ACHN (cell line): ENCODE measurements at places on chromosomes 3 and 15.

DNA sequence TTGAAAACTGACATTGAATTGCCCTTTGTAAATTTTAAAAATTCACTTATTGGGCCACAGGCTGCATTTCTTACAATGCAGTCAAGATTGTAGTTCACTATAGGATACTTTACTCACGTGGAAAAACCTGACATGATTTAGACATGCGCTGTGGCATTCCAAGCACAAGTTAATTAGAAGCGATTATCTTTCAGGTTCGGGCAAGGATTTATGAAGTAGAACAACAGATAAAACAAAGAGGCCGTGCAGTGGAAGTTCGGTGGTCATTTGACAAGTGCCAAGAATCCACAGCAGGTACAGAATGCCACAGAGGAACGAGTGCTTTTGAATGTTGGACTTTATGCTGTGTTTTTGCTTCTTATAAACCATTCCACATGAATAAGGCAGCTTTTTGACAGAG lies 37.8 kb downstream of the GPR171 start:
- DNase-seq = no peak

DNA sequence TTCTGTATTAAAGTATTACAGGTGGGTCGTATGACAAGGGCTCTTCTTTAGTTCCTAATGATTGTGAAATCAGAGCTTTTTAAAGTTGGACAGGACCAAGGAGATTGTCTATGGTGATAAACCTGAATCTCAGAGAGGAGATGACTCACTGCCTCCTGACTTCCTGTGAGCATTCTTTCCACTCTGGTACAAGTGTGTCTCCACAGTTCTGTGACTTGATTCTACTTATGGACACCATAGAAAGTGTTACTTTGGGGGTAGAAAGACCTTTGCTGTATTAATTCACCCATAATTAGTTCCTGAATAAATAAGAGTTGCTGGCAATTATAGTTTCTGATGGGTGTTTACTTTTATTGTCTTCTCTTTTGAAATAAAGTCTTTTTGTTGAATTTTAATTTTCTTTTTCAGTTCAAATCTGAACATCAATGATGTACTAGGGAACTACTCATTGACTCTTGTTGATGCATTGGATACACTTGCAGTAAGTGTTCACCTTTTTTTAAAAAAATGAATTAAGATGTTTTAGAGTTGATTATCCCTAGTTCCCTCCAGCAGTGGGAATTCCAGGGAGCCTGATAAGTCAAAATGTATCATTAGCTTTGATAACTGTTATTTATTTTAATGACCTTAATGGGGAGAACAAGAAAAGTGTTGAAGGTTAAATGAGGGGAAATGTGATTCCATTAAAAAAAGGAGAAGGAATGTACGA lies 7.4 kb downstream of the EDEM1 start:
- DNase-seq = peak; percentile 81

DNA sequence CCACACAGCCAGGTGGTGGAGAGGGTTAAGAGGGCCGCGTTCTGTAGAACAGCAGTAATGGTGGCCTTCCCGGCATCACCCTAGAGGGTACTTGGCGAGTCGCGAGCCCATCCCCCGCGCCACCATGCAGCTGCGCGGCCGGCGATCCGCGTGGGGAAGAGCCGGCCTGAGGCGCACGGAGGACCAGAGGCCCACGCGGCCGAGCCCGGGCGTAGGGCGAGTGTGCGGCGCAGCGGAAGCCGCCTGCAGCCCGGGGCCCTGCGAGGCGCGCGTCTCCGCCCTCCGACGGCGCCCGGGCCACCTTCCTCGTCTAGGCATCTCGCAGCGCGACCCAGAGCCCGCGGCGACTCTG lies 423 bp downstream of the TKT start:
- peak; percentile 8 for DNase-seq

- DNase-seq = peak; percentile 35
Observed at GRCh38 chr3:57757642-57758297, 1.7 kb downstream of the SLMAP start.

DNA sequence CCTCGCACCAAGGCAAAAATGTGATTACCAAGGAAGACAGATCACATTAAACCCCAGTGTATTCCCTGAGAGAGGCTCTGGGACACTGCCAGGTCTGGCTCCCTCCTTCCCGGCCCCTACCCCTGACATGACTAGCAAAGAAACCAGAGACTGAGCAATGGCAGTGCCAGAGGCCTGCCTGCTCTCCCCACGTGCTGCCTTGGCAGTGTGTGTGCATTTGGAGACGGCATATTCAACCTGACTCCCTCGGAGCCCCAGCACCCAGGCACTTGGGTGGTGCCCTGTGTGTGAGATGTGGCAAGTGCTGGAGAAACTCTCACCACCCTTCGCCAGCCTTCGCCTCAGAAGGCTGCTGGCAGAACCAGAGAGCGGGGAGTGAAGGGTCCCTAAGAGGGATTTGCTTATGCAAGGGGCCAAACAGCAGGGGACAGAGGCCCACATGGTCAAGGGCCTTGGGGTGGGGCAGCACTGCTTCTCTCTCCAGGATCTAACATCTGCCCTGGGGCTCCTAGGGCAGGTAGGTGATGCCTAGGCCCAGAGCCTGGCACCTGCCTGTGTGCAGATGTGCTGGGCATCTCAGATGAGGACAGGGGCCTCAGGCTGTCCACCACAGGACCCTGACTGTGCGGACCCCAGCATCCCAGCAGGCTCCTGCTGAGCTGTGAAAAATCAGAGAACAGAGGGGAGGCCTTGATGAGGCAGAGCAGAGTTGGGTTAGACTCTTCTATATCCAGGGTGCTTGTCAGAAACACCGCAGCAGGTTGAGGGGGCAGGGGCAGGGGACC lies 23.6 kb upstream of the PLXNA1 start:
- no peak for DNase-seq

DNA sequence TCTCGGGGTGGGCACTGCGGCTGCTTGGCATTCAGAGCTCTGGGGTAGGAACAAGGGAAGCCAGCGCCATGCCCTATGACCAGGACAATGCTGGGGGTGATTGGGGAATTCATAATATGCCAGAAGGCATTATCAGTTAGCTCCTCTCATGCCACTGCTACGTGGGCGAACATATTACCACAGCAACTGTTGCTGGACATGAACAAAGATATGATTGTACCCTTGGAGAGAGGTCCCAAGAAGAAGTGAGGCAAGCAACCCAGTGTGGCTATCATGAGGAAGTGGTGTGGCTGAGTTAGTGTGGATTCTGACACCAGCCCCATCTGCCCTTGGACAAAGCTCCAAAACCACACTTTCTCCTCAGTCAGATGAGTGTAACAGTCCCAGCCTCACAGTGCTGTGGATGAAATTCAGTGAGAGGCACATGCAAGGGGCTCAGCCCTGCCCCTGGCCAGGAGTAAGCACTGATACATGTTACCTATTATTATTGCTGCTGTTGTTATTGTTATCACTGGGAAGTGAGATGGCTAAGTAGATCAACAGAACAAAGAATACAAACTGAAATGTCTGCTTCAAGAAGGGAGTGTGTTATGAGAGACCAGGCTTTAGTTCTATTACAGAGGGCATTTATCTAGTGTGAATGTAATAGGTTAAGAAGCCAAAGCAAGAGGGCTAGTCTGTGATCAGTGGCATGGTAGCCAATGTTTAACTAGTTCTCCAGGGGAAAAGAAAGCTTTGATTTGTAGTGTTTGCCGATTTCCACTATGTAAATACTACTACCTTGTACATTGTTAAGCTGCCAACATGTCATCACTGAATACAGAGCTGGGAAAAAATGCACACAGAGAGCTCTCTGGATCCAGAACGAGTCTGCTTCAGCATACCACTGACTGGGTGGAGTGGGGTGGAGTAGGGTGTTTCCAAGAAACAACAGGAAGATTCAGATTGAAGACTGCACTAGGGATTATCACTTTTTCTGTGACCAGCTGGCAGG lies 222.3 kb upstream of the EIF1B start:
- DNase-seq = no peak

DNA sequence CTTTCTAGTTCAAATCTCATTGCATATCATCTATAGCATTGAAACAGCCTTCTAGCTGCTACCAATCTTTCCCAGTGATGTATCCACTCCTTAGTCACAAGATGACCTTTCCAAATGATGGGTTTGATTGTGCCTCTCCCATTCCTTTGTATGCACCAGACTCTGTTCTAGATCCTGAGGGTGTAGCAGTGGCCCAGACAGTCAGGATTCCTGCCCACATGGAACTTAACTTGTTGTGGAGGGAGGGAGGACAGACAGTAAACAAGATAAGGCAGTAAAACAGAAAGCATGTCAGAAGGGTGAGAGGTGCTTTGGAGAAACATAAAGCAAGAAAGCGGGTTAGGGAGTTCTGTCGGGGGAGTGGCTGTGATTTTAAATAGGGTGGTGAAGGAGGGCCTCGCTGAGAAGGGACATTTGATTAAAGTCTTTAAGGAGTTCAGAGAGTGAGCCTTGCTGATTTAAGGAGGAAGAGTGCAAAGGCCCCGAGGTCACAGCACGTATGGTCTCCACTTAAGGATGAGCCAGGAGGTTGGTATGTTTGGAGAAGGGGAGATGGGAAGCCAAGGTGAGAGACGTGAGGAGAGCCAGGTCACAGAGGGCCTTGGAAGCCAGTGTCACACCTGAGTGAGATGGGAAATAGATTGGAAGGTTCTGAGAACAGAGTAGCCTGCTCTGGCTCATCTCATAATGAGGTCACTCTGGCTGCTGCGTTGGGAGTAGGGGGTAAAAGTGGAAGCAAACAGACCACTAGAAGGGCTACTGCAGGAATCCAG lies 38.3 kb downstream of the FAM43A start:
- no peak for DNase-seq

DNA sequence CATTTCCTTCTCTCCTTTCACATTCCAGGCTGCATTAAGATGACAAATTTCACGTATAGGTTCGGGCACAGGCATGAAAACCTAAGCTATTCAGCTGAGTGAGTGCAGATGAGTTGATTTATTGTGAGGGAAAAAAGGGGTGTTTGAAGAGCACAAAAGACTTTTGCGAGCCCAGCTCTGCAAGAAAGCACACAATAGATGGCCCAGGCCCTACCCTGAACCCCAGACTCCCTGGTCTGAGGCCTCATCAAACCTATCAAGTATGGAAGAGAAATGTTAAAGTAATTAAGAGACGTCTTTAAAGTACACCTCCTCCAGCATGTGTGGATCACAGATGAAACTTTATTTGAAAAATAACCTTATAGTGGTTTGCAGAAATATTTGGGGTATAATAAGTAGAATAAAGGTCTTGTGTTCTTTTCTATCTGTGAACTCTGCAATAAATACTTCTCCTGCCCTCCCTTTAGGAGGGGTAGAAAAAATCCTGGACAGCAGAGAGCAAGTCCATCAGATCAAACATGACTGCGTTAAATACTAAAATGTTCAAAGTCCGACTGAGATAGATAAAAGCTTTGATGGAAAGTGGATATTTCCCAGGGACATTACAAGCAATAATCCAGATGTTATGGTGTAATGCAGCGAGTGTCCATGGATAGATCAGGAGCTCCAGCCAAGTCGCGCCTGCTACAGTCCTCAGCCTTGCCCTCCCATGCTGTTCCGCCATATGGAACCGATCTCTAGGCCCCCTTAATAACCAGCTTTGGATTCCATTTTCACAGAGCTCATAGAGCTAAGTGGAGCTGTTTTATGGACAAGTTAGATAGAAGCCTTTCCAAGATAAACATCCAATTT lies 121.5 kb downstream of the MCTP2 start:
- no peak for DNase-seq

GRCh38 chr3:6779140-6779539 lies 81.8 kb upstream of the GRM7 start:
- no peak for DNase-seq

DNA sequence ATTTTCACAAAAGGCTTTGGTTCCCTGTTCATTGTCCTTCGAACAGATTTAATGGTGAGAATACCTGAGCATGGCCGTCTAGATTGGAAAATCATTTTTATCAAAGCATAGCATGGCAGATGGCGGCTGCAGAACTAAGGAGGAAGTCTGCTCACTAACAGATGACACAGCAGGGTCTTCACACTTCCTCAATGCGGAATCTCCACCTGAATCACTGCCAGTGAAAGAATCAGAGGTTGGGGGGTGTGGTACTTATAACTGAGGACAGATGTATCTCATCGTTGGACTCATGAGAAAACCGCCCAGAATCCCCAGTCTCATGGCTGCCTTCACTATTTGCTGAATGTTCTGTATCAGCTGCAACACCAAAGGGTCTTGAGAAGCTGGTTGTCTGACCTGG lies 31.6 kb upstream of the PYGO1 start:
- no peak for DNase-seq

GRCh38 chr15:78055919-78056713 lies 21.4 kb downstream of the TBC1D2B start:
- DNase-seq = peak; percentile 65

DNA sequence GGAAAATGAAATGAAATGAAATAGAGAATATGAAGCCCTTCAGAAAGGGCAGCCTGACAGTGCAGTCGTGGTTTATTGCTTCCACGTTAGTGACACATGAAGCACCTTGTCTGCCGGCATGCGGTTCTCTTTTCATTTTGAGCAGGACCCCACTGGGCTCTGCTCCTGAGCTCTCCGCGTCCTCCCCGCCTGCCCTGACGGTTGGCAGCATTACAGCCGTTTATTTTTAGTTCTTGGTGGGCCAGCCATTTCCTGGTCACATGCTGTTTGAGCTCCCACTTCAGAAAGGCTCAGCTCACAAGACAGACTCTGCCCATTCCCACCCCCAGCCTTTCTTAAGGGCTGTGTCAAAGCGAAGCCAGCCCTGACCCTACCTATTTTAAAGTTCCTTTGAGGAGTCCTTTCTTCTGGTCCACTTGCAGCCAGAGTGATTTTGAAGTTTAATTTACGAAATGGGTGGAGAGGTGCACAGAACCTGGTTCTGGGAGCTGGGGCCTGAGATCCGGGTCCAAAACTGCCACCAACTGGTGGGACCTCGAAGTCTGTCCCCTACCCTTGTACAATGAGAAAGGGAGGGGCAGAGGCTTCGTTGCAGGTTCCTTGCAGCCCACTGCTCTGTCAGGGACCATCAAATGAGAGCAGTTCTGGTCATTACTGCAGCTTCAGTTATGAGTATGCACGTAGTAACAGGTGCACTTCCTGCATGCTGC lies 60.1 kb downstream of the MGLL start:
- no peak for DNase-seq

DNA sequence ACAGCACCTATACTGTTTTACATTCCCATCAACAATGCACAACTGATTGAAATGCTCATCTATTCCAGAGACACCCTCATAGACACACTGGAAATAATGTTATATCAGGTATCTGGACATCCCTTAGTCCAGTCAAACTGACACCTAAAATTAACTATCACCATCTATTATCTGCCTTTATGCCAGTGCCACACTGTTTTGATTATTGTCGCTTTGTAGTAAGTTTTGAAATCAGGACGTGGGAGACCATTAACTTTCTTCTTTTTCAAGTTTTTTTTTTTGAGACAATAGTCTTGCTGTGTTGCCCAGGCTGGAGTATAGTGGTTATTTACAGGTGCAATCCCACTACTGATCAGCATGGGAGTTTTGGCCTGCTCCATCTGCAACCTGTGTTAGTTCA lies 9.4 kb upstream of the KLHL40 start:
- no peak for DNase-seq

GRCh38 chr15:85743392-85744055 lies 51.2 kb downstream of the KLHL25 start:
- no peak for DNase-seq

- DNase-seq = no peak
Observed at GRCh38 chr3:66703501-66703900, 202.7 kb upstream of the LRIG1 start.
